ENCODE measurements at places on chromosomes 7 and 10. TPM values are rescaled to one million over a fixed set of nuclear protein-coding genes. Genes with fewer than 3 reads are reported as not detected.

GRCh38 chr7:395643-396042 lies 105.7 kb downstream of the FOXL3 start:
- H3K36me3 ChIP-seq, result peaks cover 7% of the 10 kb centered on the region
- DNase-seq, result no peak
- H3K4me3 ChIP-seq, result no peak overlapping the region

DNA sequence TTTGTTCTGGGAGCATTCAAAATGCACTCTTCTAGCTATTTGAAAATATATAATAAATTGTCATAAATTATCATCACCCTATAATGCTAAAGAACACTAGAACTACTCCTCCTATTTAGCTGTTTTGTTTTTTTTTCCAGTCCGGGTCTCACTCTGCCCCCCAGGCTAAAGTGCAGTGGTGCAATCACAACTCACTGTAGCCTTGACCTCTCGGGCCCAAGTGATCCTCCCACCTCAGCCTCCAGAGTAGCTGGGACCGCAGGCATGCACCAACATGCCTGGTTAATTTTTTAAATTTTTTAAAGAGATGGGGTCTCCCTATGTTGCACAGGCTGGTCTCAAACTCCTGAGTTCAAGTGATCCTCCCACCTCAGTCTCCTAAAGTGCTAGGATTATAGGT lies 41.1 kb upstream of the MTPAP start:
- no peak overlapping the region for H3K4me3 ChIP-seq
- H3K27me3 ChIP-seq, result peaks cover 37% of the 10 kb centered on the region
- no peak overlapping the region for H3K27ac ChIP-seq
- DNase-seq, result no peak

DNA sequence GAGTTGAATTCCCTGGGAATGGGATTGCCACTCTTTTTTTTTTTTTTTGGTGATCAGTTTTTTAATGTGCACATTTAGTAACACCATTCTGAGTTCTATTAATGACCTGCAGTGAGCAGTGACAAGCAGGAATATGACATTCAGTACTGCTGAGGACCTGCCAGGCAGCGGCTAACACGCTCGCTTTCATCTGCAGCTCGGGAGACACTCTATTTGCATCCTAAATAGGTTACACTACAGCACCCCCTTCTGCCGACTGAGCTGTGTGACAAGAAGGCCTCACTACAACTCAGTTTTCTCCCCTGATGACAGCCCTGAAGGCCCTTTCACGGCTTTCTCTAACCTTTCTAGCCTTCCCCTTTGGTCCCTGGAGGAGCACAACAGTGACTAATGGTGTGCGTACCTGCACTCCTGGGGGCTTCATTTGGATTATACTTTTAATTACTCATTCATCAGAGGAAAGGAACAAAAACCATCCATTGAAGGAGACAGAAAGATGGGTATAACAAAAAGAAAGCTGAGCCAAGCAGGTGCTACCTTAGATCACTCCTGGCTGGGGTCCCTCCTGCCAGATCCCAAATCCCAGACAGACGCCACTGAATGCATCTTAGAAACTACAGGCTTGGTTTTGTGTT lies 872.4 kb downstream of the LRMDA start:
- no peaks in the 10 kb centered on the region for H3K27me3 ChIP-seq
- no peak overlapping the region for H3K4me3 ChIP-seq
- H3K4me1 ChIP-seq, result no peaks in the 10 kb centered on the region
- DNase-seq, result no peak

DNA sequence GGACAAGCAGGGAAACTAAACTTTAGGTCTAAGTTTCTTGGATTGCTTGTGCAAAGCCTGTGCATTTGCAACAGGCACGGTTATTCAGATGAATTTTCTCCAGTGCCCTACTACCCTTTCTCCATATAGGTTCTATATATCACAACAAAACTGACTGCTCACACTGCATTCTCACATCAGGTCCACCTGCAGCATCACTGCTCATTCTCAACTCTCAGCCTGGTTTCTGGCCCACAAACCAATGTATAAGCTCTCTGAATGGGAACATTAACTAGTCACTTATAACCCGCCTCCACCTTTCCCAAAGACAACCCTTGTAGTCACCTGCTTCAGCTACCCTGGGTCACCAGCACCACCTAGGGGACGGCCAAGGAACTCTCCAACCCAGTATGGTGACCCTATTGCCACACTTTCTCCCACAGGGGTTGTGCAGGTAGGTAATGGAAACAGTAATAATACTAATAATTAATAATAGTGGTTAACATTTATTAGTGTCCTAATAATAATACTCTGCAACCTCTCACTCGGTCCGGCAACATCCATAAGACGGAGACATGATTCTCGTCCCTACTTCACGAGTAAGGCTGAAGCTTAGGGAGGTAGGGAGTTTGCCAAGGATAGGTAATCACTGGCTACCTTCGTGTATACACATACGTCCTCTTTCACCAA lies 97.3 kb downstream of the CLEC2L start:
- H3K27ac ChIP-seq, result no peak overlapping the region
- H3K4me3 ChIP-seq, result no peak overlapping the region
- peak; percentile 64 for DNase-seq
- peaks cover 23% of the 10 kb centered on the region for H3K4me1 ChIP-seq
- H3K27me3 ChIP-seq, result no peaks in the 10 kb centered on the region

DNA sequence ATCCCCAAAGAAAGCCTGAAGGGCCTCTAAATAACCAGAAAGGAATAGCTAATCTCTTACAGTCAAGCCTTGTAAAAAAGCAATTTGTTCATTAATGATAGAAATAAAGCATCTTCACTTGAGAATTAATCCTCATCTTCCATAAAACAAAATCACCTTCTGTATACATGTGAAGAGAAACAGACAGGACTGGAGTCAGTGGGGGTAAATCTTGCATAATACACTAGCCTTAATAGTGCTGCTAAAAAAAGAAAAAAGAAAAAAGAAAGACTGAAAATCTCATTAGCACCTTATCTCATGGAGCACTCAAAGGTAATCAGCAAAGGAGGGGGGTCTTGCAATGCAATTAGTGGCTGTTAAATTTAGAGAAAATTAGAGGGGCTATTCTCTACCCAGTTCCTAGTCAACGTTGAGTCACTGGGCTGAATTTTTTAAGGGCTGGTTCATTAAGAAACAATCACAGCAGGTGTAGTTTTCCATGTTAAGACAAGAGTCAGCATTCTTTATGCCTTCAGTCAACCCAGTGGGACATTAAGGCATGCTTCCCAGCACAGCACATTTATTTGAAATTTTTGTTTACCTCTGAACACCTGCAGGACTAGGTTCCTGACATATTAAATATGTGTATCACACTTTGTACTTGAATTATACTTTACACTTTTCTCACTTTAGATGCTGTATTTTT lies 1455.7 kb upstream of the CELF2 start:
- H3K4me1 ChIP-seq, result no peaks in the 10 kb centered on the region
- H3K27ac ChIP-seq, result no peak overlapping the region

GRCh38 chr7:19871102-19871501 lies 97.7 kb upstream of the TMEM196 start:
- H3K4me3 ChIP-seq, result no peak overlapping the region
- H3K27ac ChIP-seq, result no peak overlapping the region
- H3K27me3 ChIP-seq, result no peaks in the 10 kb centered on the region
- no peaks in the 10 kb centered on the region for H3K36me3 ChIP-seq

DNA sequence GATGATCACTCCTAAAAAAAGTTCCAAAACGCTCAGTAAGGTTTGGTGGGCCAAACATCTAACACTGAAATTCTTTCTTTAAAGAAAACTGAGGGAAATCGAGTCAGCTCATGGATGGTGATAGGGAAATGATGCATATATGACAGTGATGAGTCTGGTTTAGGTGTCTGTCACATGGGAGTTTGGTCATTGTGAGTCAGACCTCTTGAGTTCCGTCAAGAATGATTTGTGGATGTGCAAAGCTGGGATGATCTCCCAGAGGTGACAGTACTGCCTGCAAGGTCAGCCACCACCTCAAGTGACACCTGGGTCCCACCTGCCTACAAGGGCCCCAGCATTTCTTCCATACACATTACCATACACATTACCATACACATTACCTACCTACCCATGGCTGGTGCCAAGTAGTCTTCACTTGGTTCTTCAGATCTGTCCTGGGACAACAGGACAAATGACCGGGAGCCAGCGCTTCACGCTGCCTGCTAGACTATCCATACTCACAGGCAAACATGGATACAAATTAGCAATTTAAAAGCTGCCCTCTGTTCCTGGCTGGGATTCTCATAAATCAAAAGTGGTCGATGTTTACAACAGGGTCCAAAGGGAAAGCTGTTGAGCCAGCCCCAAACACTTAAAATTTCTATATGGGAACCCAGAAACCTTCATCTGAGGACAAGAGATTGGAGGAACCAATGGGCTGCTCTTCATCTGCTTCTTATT lies 128.4 kb downstream of the ADAM12 start:
- no peak overlapping the region for H3K4me3 ChIP-seq
- no peaks in the 10 kb centered on the region for H3K27me3 ChIP-seq
- DNase-seq, result no peak
- H3K27ac ChIP-seq, result no peak overlapping the region

DNA sequence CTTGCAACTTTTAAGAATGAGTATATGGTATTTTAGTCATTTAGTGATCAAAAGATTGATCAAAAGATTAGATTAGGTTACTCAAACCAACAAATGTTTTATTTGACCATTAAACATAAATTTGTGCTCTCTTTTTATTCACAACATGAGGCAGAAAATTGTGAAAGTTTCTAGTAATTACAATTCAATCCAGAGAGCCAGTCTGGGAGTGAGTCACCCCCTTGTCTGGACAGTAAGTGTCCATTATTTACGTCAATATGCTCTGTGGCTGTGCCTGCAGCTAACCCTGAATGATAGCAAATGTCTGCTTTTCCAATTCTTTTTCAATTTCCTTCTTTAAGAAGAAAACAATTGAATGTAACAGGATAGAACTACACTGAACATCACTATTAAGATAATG lies 27.9 kb downstream of the GNG11 start:
- no peak for DNase-seq
- H3K27me3 ChIP-seq, result peaks cover 2% of the 10 kb centered on the region
- H3K27ac ChIP-seq, result no peak overlapping the region
- no peaks in the 10 kb centered on the region for H3K4me1 ChIP-seq
- H3K4me3 ChIP-seq, result no peak overlapping the region

GRCh38 chr10:101161494-101162299 lies 30.6 kb downstream of the TLX1 start:
- H3K4me3 ChIP-seq, result no peak overlapping the region
- peaks cover 15% of the 10 kb centered on the region for H3K4me1 ChIP-seq
- peaks cover 67% of the 10 kb centered on the region for H3K27me3 ChIP-seq

DNA sequence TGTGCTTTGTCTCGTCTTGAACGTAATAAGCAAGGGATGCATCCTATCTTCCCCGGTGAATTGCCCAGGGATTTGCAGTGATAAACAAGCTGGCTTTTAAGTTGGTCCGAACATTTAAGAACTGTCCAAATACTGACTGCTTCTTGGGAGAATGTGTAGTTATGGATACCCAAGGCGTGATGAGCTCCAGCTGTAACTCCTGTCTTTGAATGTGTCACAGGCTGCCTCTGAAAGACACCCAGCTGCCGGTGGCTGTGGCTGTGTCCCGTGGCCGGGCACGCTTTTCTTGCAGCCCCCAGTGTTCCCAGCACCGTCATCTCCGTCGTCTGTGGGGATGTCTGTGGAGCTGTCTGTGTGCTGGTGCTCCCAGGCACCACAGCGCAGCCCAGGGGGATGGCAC lies 118.1 kb downstream of the GLRX3 start:
- no peak overlapping the region for H3K27ac ChIP-seq
- no peaks in the 10 kb centered on the region for H3K36me3 ChIP-seq
- no peaks in the 10 kb centered on the region for H3K4me1 ChIP-seq
- H3K27me3 ChIP-seq, result no peaks in the 10 kb centered on the region
- no peak overlapping the region for H3K4me3 ChIP-seq

DNA sequence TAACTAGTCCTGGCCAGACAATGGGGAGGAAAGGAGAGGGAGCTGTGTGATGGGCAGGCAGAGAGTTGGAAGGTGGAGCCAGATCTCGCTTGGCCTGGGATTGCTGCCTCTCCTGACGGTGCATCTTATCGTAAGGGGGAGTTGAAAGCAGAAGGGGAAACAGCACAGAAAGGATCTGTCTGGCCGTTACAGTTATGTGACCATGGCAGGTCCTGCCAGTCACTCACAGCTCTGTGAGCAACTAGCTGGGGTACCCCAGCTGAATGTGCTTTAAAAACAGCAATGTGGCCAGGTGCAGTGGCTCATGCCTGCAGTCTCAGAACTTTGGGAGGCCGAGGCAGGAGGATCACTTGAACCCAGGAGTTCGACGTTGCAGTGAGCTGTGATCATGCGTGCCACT lies 8.1 kb downstream of the BLVRA start:
- H3K27ac ChIP-seq, result no peak overlapping the region
- no peaks in the 10 kb centered on the region for H3K27me3 ChIP-seq
- H3K36me3 ChIP-seq, result peaks cover 15% of the 10 kb centered on the region
- DNase-seq, result no peak
- H3K4me1 ChIP-seq, result peaks cover 21% of the 10 kb centered on the region

GRCh38 chr7:104857458-104858425 lies 156.3 kb upstream of the KMT2E start:
- peaks cover 4% of the 10 kb centered on the region for H3K27me3 ChIP-seq
- no peaks in the 10 kb centered on the region for H3K36me3 ChIP-seq
- DNase-seq, result no peak
- H3K4me3 ChIP-seq, result no peak overlapping the region
- H3K27ac ChIP-seq, result no peak overlapping the region
- H3K4me1 ChIP-seq, result peaks cover 16% of the 10 kb centered on the region

DNA sequence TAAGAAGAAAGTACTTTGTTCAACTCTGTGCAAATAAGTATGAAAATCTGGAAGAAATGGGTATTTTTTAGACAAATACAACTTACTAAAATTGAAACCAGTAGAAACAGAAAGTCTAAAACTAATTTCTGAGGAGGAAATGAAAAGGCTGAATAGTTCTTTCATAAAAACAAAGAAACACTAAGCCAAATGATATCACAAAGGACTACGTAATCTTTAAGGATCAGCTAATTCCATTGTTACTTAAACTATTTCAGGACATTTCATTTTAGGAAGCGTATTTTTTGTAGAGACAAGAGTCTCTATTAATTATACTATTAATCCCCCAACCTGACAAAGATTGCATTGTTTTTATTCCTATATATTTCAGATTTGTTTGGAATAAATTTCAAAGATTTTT lies 11.2 kb upstream of the CCSER2 start:
- H3K4me3 ChIP-seq, result no peak overlapping the region
- H3K36me3 ChIP-seq, result no peaks in the 10 kb centered on the region
- H3K27me3 ChIP-seq, result peaks cover 40% of the 10 kb centered on the region
- DNase-seq, result no peak
- H3K27ac ChIP-seq, result no peak overlapping the region

Gene PDE6C
- total RNA-seq, result not detected

Gene CYP3A7
- total RNA-seq, result not detected

Gene CALN1
- total RNA-seq, result not detected

Gene CPA5
- total RNA-seq, result not detected

Gene STAG3
- total RNA-seq, result 13.1 TPM

Gene NEURL1
- 0.98 TPM for total RNA-seq

Gene SFTPD
- total RNA-seq, result not detected

Gene MUC3A
- total RNA-seq, result 0.20 TPM

Gene C10orf67
- not detected for total RNA-seq

Gene PVRIG
- 70.5 TPM for total RNA-seq

Gene CPED1
- not detected for total RNA-seq

Gene RBP3
- not detected for total RNA-seq
